ENCODE measurements at places on chromosomes 7 and 10.

GRCh38 chr10:88157981-88158465 lies 294.6 kb downstream of the PTEN start:
- DNase-seq: peak; percentile 93

- DNase-seq: no peak
These were observed 391.4 kb downstream of the PLXDC2 start for GRCh38 chr10:20207653-20208052.

- DNase-seq: no peak
These were observed 574.5 kb downstream of the TYW1 start for GRCh38 chr7:67571026-67571545.

DNA sequence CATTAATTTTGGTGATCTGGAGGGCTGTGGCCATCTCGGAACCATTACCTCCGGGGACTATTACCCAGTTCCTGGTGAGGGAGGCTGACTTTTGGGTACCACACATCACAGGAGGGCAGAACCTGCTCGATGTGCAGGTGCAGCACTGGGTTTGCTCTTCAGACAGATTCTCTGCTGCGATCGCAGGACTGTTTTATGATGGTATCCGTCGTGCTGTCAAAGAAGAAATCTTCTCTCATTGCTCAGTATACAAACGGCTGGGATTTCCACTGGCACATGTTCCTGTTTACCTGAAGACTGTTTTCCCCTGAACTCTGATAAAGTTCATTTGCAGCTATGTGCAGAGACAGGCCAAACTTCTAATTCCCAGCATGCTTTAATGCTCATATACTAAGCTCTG lies 27.2 kb upstream of the SHH start:
- no peak for DNase-seq

DNA sequence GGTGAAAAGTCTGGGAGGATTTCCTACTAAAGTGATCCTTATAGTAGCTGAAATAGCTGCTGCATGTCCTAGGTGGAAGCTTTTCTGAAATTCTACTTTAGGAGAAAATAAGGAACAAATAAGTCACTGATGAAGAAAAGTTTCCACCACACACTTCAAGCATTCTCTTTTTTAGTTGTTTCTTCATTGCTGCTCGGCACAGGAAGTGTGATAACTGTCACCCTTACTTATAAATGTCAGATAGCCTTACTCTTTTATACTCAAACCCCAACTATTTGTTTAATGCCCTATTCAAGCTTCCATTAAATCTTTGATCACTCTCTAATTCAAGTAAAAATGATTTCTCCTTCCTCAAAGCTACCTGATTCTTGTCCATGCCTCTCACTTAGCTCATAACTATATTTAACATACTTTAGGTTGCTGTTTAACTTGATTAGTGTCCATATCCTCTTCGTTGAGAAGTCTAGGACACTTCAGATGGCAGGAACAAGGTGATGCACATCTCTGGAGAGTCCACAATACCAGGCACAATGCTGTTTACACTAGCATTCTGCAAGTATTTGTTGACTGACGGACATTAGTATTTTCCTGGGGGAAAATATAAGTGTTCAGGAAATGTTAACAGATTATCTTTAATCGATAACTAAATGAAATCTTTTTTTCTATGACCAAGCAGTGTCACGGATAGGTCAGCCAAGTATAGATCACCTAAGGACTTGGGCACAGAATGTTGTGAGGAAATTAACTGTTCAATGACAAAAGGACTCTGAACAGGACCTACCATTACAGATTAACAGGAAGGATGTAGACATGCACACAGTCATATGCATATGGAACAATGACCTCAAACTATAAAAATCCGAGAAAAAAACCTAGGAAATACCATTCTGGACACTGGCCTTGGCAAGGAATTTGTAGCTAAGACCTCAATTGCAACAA lies 67.4 kb downstream of the ZNF438 start:
- DNase-seq: peak; percentile 27

DNA sequence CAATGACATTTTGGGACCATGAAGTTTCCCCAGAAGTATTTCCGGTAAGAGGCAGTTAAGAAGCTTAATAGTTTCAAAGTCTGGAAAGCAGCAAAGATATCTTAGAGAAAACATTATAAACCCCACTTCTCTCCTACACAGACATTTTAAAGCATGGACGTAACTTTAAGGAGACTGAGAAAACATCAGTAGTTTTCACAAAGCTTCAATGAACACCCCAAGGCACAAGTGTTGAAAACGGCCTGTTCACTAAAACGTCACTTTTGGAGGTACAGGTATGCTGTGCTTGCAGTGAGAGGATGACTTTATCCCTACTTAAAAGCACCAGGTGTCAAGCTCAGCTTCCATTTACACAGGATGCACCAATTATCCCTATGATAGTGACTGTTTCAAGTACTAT lies 25.0 kb downstream of the NCOA4 start:
- no peak for DNase-seq

GRCh38 chr10:15715619-15716227 lies 4.0 kb downstream of the ITGA8 start:
- DNase-seq: peak; percentile 54

GRCh38 chr10:129387258-129387525 lies 79.8 kb upstream of the MGMT start:
- DNase-seq: no peak

All from EH (cell line).